ENCODE measurements at places on chromosomes 5 and 9. TPM values are rescaled to one million over a fixed set of nuclear protein-coding genes. Genes with fewer than 3 reads are reported as not detected.
A peak's percentile ranks its signal among the peaks of the same experiment; 100 is the strongest.

Gene CD14
- 31.0 TPM for total RNA-seq

Gene SAXO1
- total RNA-seq: not detected

Gene DIPK1B
- total RNA-seq: 22.3 TPM

GRCh38 chr5:148469501-148469935 lies 85.8 kb downstream of the FBXO38 start:
- peak; percentile 40 for DNase-seq

- DNase-seq: no peak
Observed at GRCh38 chr9:2615497-2615896, 6.1 kb upstream of the VLDLR start.

- DNase-seq: no peak
Observed at GRCh38 chr5:175860531-175861045, 10.8 kb upstream of the CPLX2 start.
